ENCODE measurements at places on chromosomes 4 and X. TPM values are rescaled to one million over a fixed set of nuclear protein-coding genes. Genes with fewer than 3 reads are reported as not detected.
A peak's percentile ranks its signal among the peaks of the same experiment; 100 is the strongest.

RNF212 gene
- 10.9 TPM for total RNA-seq

PABPC1L2A gene
- total RNA-seq, result not detected

FHIP1A gene
- 13.9 TPM for total RNA-seq

JAKMIP1 gene
- total RNA-seq, result not detected

MEPE gene
- not detected for total RNA-seq

GRCh38 chr4:57233386-57233785 lies 123.2 kb upstream of the IGFBP7 start:
- DNase-seq, result no peak

DNA sequence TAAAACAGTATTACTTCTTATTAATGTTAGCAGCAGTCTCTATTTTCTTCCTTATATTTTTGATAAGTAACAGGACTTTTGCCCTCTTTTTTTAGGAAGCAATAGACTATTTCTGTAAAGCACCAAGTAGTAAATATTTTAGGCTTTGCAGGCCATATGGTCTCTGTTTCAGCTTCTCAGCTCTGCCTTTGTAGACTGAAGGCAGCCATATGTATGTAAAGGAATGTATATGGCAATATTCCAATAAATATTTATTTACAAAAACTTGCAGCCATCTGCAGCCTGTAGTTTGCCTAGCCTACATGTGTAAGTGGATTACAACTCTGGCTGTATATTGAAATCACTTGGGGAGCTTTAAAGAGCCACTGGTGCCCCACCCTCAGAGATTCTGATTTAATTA lies 15.0 kb downstream of the RADX start:
- DNase-seq, result no peak

- DNase-seq, result no peak
Observed at GRCh38 chr4:94744850-94745249, 12.9 kb upstream of the BMPR1B start.

DNA sequence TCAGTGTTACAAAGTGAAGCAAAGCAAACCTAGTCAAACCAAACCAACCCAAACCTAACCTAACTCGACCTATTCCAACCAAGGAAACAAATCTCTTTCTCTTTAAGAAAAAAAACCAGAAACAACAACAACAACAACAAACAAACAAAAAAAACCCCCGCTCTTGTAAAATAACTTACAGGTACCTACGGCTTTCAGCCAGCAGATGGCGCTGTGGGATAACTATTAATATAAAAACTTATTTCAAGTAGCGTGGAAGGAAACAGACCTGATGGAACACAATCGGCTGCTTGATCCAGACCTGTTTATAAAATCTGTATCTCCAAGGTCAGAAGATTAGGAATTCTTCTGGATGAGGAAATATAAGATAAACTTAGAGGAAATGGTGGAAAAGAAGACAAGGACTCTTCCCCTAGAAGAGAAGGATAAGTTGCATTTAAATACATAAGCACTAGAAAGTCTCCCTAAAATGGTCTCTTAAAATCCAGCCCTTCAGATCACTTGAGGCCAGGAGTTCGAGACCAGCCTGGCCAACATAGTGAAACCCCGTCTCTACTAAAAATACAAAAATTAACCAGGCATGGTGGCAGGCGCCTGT lies 34.4 kb upstream of the CDKL5 start:
- peak; percentile 57 for DNase-seq

DNA sequence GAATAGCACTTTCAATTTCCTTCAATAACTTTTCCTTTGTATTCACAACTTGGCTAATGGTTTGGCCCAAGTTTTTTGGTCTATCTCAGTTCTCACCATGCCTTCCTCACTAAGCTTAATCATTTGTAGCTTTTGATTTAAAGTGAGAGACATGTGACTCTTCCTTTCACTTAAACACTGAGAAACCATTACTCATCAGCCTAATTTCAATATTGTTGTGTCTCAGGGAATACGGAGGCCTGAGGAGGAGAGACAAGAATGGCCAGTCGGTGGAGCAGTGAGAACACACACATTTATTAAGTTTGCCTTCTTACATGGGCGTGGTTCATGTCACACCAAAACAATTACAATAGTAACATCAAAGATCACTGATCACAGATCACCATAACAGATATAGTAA lies 56.7 kb downstream of the TSPAN5 start:
- DNase-seq, result no peak

GRCh38 chr4:21211846-21212245 lies 511.6 kb downstream of the PACRGL start:
- DNase-seq, result no peak

DNA sequence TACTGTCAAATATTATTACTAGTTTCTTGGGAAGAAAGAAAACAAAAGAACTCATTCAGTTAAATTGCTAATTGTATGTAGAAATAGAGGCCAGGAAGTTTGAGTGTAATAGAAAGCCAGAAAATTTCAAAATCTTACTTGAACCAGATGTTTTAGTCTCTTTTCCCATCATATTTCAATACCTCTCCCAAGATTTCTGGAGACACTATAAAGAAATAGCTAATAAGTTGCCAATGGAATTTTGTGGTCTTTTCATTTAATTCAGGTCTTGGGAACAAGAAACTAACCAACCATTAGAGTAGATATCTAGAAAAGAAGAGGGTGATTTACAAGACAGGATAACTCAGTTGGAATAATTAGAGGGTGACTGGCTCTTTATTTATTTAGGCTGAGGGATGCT lies 112.2 kb downstream of the AGTR2 start:
- no peak for DNase-seq

GRCh38 chr4:11866391-11866790 lies 437.7 kb upstream of the HS3ST1 start:
- no peak for DNase-seq

Measured in mesothelial cell of epicardium (in vitro differentiated cells).